ENCODE measurements at places on chromosomes 7 and 10.
A peak's percentile ranks its signal among the peaks of the same experiment; 100 is the strongest.

GRCh38 chr10:48759113-48759901 is 74.6 kb downstream of the WDFY4 start:
- no peak for DNase-seq

DNA sequence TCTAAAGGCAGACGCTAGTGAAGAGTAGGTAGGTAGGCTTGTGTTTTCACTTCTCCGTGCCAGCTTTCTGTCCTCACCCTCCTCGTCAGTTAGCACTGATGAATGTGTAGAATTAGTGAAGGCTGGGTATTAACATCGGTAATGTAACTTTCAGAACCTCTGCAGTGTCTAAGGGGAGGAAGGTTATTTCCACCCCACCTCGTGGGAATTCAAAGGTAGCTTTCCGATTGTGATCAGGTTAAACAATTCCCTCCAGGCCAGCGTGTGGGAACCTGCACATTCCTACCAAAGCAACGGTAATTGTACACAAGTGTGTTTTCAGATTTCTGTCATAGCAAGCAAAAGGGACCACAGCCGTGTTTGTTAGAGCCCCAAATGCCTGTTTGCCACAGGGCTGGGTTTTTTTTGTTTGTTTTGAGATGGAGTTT is 405.0 kb upstream of the GALNT17 start:
- no peak for DNase-seq

- no peak for DNase-seq
These were observed 24.1 kb upstream of the ABCA13 start for GRCh38 chr7:48147078-48147591.

DNA sequence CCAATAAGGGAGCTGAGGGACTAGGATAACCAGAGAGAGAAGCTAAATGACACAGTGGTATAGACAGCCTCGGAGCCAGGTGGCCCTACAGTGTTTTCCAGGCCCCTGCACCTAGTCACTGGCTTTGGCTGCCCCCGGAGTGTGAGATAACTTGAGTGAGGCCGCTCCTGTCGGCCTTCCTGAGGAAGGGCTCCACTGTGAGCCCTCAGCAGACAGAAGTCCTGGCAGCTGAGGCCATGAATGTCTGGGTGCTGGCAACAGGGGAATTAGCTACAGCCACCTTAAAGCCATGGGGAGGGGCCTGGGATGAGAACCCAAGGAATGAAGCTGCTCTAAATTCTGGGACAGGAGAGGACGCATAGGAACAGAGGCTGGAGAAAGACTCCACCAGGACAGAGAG is 4.6 kb upstream of the GDF10 start:
- no peak for DNase-seq

GRCh38 chr7:47179812-47180515 is 401.9 kb downstream of the TNS3 start:
- no peak for DNase-seq

DNA sequence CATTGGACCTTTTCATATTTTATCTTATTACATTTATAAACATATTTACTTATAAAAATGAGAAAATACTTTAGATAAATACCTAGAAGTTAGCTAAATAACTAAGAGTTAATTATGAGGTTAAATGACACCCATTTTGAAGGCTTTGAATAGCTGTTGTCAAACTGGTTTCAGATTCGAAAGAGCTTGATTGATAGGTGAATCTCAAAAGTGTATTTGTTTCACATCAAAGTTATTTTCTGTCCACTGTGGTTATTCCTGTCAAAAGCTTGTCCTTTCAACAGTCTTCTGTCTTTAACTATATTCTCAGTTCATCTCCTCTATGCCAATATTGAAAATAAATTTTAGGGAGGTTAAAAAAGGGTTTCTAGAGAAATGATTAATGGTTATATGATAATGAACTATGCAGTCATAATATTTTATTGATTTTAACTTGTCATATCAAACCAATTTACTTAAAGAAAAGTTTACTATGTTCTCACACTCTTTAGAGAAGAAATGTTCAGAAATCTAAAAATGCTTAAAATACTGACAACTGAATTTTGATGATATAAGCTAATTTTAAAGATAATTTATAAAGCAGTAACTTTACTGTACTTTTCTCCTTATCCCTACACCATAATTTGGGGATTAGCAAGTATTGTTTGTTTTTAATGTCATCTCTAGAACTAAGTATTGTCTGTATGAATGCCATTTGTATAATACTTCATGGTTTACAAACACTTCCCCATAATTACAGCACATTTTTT is 72.0 kb upstream of the FOXP2 start:
- DNase-seq: no peak

- DNase-seq: no peak
These were observed 117.9 kb upstream of the DIP2C start for GRCh38 chr10:807163-807957.

GRCh38 chr7:139774376-139774775 is 3.4 kb downstream of the HIPK2 start:
- DNase-seq: no peak

GRCh38 chr10:26334232-26334931 is 103.8 kb upstream of the APBB1IP start:
- no peak for DNase-seq

DNA sequence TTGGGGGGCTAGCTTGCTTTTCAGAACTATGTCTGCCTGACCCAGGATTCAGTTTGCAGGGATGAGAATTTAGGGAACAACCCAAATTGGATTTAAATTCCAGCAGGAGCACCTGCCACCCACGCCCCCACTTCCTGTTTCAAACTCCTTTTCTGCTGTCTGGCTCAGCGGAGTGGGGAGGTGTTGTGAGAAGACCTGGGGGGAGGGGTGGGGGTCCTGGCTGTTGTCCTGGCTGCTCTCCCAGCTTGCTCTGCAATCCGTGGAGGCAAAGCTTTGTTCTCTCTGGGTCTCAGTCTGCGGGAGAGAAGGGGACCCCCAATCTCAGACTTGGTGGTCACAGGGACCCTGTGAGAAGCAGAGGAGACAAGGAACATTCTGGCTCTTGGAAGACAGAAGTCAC is 799 bp downstream of the KCNK18 start:
- no peak for DNase-seq

- DNase-seq: peak; percentile 30
These were observed 18.4 kb downstream of the LRRC27 start for GRCh38 chr10:132350391-132350790.

DNA sequence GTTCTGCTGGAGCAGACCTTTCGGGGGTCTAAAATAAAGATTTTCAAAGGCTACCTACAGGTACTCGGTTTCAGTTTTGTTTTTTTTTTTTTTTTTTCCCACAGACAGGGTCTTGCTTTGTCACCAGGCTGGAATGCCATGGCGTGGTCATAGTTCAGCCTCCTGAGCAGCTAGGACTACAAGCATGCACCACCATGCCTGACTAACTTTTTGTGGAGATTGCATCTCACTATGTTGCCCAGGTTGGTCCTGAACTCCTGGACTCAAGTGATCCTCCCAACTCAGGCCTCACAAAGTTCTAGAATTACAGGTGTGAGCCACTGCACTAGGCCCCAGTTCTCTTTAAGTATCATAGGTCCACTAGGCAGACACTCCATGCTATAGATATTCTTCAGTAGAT is 34.5 kb downstream of the BAMBI start:
- DNase-seq: no peak

- no peak for DNase-seq
These were observed 1.5 kb upstream of the HTR7 start for GRCh38 chr10:90859321-90859751.

DNA sequence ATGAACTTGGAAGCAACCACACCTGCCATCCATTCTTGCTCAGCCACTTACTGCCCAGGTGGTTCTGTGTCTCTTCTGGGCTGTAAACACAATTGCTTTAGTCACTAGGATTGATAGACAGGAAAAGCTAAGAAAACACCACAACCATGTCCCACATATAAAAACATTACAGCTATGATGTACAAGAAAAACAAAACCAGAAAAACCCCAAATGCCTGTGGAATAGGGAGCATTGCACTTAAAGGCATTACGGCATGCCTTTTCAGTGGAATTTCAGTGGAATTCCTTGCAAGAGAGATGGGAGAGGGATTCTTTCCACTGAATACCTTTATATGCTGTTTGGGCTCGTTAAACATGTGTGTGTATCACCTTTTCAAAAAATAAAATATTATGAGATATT is 44.2 kb upstream of the GPR26 start:
- no peak for DNase-seq

GRCh38 chr7:29977886-29978651 is 11.5 kb downstream of the SCRN1 start:
- no peak for DNase-seq

DNA sequence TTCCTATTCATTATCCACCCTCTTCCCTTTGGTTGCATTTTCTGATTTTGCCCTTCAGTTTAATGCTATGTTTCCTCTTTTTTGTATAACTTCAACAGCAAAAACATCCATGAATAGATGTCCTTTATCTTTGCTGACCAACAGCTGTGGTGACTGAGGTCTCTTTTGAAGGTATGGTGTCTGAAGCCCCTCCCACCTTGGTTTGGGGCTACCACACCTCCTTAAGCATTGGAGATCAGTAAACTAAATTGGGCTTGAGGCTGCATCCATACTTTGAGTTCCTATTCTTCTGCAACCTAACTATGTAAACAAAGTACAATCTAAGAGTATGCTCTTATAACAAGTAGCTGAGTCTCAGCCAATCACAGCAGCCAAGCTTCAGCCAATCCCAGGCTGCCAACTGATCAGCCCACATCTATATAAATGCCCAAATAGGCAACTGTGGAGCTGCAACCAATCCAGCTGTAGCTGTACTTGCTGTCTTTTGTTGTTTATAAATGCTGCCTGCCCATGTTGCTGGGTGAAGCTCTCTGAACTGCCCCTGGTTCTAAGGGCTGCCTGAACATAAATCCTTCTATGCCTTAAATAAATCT is 69.4 kb upstream of the PDLIM1 start:
- DNase-seq: no peak

- DNase-seq: no peak
These were observed 502.2 kb downstream of the PLXNA4 start for GRCh38 chr7:132073920-132074589.

Data from aorta (tissue), 5 donors.